Natural killer cell (primary cell): ENCODE measurements at places on chromosomes 2 and 18. TPM values are rescaled to one million over a fixed set of nuclear protein-coding genes. Genes with fewer than 3 reads are reported as not detected.

Gene COL4A4
- 0.88 TPM for total RNA-seq

Gene ORMDL1
- 101 TPM for total RNA-seq

Gene UBE2F
- 82.4 TPM for total RNA-seq

Gene MC5R
- total RNA-seq, result not detected

Gene CCDC141
- 2.0 TPM for total RNA-seq

Gene COLEC11
- not detected for total RNA-seq

Gene RBM44
- total RNA-seq, result 2.9 TPM

Gene FIGN
- not detected for total RNA-seq

Gene GPR45
- total RNA-seq, result not detected

DNA sequence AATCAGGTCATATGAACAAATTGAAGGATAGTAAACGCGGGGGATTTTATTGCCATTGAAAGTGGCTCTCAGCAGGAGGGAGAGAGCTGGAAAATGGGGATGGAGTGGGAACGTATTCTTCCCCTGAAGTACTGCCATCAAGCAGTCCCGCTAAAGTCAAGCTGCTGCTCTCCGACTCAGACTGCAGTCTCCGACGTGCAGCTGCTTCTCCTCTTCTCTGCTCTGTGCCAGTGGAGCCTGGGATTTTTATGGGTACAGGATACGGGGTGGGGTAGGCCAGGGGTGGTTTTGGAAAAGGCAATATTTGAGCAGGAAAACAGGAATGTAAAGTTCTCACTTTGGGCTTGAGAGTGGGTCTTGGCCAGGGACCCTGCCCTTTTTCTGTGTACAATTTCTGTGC is 33.0 kb downstream of the KCTD18 start:
- no peak for DNase-seq

GRCh38 chr2:112600634-112601033 is 16.2 kb downstream of the CHCHD5 start:
- no peak for DNase-seq

- DNase-seq, result no peak
Observed at GRCh38 chr2:3195641-3196476, 181.8 kb downstream of the EIPR1 start.

DNA sequence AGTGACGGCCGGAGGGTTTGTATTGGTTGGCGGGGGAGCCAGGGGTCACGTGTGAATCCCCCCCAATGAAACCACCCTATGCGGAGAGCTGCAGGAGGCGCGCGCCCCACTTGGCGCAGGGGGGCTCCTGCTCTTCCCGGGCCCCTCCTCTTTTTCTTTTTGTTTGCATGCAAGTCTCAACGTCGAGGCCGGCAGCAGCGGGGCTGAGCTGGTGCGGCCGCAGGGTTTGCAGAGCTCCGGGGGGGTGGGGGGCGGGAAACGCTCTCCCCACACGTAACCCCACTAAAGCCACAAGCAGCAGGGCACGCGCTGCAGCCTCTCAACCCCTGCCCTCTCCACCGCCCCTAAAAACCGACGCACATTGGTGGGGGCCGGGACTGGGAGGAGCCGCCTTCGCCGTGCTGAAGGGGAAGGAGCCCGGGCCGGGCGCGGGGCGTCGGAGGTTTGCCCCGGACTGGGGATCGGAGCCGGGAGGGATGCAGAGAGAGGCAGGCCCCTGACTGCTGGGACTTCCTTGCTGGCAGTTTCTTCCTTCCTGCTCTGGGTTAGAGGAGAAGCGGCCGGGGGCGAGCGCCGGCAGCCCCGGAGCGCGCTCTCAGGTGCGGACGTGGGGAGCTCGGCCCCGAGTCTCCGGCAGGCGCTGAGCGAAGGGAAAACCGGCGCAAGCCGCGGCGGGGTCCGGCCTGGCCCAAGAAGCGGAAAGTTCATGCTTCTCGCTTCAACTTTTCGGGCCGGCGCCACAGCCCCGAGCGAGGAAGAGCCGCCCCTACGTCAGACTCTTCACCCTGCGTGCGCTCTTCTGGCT is 864 bp downstream of the LBH start:
- DNase-seq, result peak; percentile 76

- DNase-seq, result no peak
Observed at GRCh38 chr2:223238301-223238700, 186.3 kb downstream of the KCNE4 start.

DNA sequence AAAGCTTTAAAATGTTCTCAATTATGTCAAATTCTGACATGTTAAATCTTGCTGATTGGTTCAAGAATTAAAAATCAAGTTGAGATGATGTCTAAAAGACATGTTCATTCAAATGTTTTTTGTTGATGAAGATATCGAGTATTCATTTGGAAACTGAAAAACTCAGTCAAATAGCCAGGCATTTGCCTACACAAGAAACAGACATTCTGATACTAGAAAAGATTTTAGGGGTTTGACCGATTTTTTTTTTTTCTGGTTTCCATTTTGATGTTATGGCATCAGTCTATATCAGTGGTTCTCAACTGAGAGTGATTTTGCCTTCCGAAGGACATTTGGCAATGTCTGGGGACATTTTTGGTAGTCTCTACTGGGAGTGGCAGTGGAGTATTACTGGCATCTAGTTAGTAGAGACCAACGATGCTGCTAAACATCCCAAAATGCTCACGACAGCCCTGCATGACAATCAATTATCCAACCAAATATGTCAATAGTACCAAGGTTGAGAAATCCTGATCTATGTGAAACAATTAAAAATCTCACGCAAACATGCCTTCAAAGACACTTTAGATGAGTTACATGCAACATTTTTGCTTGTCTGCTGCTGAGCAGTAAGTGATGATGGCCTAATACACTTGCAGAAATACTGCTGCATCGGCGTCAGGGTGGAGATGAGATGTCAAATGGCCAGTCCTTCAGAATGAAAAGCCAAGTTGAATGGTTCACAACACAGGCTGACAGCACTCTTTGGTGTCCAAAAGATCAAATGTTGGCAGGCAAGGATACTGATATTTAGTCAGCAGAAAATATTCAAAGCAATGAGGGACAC is 12.5 kb downstream of the RASGRP3 start:
- no peak for DNase-seq

- no peak for DNase-seq
Observed at GRCh38 chr2:1799174-1799573, 54.9 kb upstream of the PXDN start.

DNA sequence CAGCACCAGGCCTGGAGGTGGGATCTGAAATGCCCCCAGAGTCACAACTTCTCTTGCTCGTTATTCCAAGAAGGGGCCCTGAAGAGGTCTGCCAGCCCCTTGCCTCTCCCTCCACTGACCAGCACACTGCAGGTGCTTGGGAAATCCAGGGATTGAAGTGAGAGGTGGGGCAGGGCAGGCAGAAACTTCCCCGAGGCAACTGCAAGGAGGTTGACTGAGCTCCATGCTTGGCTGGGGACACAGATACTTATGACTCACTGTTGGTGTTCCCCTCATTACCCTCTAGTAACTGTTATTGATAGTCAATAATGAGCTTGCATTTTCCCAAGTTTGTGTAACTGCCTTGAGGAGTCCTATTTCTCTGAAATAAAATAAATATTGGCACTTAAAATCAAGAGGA is 47.5 kb downstream of the MARCO start:
- no peak for DNase-seq

DNA sequence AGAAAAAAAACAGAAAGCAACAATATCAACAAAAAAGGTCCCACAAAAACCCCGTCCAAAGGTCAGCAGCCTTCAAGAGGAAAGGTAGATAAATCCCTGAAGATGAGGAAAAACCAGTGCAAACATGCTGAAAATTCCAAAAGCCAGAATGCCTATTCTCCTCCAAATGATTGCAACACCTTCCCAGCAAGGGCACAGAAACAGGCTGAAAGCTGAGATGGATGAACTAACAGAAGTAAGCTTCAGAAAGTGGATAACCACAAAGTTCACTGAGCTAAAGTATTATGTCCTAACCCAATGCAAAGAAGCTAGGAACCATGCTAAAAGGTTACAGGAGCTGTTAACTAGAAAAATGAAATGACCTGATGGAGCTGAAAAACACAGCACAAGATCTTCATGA is 226.4 kb upstream of the DSEL start:
- DNase-seq, result no peak

- no peak for DNase-seq
Observed at GRCh38 chr2:229695961-229696360, 18.4 kb downstream of the DNER start.

GRCh38 chr2:191870744-191871143 is 23.9 kb upstream of the CAVIN2 start:
- no peak for DNase-seq

DNA sequence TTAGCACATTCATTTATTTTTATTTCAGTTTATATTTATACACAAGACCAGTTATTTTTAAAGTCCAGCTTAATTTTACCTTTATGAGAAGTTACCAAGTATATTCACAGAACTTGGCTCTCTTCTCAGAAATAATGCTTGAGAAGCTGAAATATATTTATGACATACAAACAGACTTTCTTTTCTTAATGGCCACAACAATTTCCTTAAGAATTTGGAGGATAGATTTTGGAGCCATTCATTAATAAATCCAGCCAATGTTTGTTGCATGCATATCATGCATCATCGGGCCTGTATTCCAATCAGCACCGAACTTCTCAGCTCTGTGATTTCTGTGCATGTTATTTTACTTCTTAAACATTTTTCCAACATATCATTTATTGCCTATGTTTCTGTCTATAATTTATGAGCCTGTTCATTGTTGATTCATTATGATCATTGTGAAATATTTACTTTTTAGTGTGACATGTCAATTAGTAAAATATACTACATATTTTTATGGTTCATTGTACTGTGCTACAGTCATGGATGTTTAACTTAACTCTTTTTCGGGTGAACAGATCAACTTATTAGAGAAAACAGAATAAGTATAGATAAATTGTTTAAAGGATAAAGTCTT is 3.5 kb downstream of the GULP1 start:
- no peak for DNase-seq

DNA sequence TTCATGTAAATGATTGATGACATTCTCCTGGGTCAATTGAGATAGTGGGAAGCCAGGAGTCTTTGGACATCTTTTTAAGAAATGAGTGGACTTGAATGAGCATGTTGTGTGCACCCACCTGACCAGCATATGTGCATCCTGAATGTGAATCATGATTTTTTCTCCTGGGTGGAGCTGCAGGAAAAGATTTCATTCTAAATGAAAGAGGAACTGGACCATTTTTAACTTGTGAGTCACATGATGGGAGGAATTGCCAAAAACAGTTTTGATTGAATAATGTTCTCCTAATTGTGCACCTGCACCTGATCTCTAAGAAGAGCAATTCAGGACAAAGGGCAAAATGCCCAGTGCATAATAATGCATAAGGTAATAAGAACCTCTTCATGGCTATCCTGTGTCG is 32.3 kb downstream of the COPS8 start:
- no peak for DNase-seq

- DNase-seq, result peak; percentile 54
Observed at GRCh38 chr2:37645362-37645761, 26.1 kb downstream of the CDC42EP3 start.

GRCh38 chr18:50356036-50356945 is 18.6 kb upstream of the SKA1 start:
- no peak for DNase-seq

GRCh38 chr2:211512806-211513205 is 956.4 kb downstream of the CPS1 start:
- DNase-seq, result no peak

DNA sequence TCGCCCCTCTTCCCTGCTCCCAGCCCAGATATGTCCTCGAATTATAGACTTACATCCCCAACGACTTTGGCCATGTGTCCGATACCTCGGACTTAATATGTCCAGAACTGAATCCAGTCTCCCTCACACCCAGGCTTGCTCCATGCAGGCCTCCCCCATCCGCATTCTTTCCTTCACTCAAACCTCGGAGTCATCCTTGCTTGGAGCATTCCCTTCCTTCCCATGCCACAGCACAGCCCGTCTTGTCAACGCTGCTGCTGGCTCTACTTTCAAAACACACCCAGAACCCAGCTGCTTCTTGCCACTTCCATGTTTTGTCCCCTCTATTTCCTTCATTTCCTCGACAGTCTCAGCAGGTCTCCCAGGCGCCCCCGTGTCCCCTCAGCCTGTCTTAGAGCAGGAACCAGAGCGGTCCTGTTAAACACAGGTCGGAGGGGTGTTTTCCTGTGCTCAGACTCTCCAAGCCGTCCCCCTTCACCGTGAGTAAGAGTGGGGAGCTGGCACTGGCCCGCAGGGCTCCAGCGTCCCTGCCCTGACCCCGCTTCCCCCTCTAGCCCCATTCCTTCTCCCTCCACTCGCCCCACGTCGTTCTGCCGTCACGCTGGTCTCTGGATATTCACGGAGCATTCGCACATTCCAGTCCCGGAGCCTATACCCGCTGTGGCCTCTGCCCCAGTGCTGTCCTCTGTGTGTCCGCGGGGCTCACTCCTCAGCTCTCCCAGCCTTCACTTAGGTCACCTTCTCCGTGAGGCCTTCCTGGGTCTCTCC is 54.4 kb downstream of the VAPA start:
- DNase-seq, result no peak

- DNase-seq, result no peak
Observed at GRCh38 chr2:62724886-62725711, 19.6 kb downstream of the EHBP1 start.

DNA sequence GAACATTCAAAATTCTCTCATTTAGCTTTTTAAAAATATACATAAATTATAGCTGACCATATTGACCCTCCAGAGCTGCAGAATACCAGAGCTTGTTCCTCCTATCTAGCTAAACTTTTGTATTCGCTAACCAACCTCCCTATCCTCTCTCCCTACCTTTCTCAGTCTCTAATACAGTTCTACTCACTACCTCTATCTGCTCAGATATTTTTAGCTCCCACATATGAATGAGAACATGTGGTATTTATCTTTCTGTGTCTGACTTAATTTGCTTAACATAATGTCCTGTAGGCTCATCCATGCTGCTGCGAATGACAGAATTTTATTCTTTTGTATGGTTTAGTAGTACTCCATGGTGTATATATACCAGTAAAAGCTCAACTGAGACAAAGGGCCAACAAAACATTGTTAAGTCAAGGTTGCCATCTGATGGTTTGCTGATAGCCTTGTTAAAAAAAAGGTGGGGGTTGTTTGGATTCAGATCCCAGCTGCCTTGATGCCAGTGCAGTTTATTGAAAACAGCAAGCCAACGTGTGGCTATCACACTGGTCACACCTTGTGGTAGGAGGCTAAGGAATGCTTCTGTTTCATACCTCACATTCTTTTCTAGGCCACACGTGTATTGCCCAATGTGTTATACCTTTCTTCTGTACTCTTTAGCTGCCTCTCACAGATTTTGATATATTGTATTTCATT is 101.5 kb downstream of the VWA3B start:
- DNase-seq, result no peak

- DNase-seq, result no peak
Observed at GRCh38 chr2:212024040-212024439, 514.6 kb downstream of the ERBB4 start.

- DNase-seq, result no peak
Observed at GRCh38 chr2:11656671-11657101, 13.3 kb downstream of the NTSR2 start.

- DNase-seq, result no peak
Observed at GRCh38 chr18:9907867-9908266, 5.9 kb upstream of the VAPA start.

GRCh38 chr2:146229508-146230155 is 1615.2 kb upstream of the ACVR2A start:
- DNase-seq, result no peak

DNA sequence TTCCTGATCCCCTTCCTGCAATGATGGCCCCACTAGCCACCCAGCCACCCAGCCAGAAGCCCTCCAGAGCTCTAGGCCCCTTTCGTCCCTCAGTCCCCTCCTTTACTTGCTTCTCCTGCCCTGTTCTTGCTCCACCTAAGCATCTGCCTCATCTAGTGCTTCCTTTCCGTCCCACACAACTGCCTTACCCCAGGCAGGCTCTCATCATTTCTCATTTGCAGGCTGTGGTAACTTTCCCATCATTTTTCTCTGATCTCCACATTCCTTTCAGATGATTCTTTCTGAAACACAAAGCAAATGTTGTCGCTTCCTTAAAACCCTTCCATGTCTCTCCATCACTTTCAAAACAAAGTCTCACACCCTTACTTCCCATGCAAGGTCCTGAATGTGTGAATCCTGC is 459.8 kb downstream of the METTL4 start:
- DNase-seq, result no peak
